ENCODE measurements at places on chromosomes 6 and 20.
A peak's percentile ranks its signal among the peaks of the same experiment; 100 is the strongest.

DNA sequence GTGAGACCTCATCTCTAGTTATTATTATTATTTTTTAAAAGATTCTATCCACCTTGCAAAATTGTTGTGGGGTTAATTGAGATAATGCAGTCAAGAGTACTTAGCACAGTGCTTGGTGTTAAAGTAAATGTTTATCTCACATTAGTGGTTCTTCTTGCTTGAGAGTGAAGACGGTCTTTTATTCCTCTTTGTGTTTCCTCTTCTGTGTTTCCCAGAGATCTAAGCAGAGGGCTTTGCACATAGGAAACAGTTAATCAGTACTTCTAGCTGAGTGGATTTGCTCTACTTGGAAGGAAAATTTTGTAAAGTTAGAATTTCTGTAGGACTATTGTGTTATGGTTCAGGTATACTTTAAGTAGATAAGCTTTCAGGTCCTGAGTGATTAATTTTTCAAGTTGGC is 3.5 kb downstream of the ARMC2 start:
- DNase-seq: no peak

- DNase-seq: no peak
These were observed 455.0 kb downstream of the GJA1 start for GRCh38 chr6:121890307-121890910.

DNA sequence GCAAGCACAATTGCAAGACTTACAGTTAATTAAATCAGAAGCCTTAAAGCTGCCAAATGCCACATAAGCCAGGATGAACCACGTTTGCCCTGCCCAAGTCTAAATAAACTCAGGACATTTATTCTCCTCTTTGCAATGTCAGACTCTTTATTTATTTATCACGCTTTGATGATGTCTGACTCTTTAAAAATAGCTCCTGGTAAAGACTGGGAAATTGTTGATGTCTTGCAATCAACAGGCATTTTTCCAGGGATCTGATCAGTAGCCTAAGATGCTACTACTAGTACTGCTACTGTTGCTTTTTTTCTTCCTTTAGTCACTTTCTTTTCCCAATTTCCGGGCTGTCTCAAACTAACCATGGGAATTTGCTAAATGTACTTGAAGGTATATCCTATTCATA is 365.8 kb upstream of the MARCKS start:
- DNase-seq: no peak

DNA sequence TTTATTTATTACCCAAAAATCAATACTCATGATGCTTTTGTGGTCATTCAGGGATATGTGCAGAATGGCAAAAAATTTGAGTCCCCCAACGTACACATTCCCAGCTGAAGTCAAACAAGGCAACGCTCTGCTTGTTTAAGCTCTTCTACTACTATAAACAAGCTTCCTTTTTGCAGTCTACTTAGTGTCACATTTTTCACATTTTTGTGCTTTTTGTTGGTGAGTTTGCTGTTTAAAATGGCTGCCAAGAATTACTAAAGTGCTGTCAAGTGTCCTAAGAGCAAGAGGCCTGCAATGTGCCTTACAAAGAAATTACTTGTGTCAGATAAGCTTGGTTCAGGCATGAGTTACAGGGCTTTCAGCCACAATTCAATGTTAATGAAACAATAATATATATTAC is 2.1 kb downstream of the WFDC8 start:
- DNase-seq: no peak

- no peak for DNase-seq
These were observed 133.1 kb downstream of the SOX4 start for GRCh38 chr6:21726676-21727075.

DNA sequence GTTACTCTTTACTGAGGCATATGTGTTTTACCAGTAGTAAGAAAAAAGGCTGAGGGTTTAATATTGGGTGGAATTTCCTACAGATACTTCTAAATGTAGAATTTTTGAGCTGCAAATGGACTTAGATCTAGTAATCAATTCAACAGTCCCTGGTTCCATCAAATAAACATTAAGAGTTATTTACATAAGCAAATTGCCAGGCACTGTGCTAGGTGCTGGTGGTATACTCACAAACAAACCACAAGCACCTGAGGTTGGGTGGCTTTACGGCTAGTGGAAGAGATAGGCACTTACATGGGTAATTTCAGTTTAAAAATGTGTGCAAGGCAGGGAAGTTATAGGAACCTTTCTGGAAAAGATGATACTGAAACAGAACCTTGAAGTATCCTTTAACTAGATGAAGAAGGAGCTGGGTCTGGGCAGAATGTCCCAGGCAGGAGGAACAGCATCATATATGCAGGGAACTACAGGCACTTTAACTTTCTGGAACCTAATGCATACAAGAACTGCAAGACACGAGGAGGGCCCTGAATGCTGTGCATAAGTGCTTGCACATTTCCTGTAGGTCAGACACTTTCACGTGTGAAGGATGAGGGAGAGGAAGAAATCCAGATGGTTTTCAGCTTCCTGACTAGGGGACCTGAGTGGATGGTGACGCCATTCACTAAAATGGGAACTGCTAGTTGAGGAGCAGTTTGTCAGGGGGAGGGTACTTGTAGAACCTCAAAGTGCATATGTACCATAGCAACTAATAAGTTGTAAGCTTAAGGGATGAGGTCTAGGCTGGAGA is 4.5 kb downstream of the CCN6 start:
- DNase-seq: no peak

DNA sequence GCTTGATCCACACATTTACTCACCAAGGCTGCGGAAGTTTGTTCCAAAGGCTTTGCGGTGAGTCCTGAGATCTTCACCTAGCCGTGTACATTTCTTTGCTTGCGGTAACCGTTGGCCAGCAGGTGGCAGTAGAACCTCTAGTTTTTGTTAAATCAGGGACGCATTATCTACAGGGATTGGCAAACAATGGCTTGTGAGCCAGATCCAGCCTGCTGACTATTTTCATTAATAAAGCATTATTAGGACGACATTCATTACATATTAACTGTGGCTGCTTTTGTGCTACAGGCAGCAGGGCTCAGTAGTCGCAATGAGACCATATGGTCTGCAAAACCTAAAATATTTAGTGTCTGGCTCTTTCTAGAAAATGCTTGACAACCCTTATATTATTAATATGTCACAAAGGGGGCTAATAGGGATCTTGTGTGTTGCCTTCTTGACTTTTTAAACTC is 174.1 kb downstream of the DOK5 start:
- DNase-seq: peak; percentile 37

- no peak for DNase-seq
These were observed 46.1 kb downstream of the POU3F2 start for GRCh38 chr6:98880486-98880885.

DNA sequence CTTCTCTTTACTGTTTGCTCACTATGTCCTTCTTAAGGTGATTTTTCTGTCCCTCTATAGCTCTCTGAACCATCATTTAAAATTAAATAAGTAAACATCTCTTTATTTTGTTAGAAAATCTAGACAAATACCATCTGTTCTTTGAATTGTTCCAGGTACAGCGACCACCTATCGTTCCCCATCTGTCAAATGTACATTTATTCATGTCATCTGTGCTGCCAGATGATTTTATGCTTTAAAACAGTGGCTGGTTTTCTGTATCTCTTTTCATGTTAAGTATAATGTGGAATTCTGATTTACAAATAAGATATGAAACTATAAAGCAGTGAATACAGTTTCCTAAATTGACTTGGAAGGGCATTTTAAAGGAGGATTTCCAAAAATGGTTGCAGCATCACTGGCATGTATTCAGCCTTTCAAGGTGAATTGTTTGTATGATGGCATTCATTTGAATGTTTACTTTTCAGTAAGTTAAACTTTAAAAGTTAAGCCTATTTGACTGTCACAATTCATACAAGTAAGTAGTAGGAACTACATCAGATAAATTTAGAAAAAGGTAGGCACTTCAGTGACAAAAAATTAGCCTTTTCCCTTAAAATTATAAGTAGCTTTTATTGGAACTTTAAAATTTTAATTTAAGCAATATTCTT is 92.6 kb upstream of the CLVS2 start:
- DNase-seq: no peak

DNA sequence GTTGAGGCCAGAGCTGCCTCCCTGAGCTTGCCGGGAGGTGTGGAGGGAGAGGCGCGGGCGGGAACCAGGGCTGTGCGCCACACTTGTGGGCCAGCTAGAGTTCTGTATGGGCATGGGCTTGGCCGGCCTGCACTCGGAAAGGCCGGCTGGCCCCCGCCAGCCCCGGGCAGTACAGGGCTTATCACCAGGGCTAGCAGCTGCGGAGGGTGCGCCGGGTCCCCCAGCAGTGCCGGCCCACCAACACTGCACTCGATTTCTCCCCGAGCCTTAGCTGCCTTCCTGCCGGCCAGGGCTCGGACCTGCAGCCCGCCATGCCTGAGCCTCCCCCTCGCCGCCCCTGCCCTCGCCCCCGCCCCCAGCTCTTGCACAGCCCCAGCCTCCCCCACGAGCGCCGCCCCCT is 472.7 kb downstream of the TFAP2A start:
- no peak for DNase-seq

DNA sequence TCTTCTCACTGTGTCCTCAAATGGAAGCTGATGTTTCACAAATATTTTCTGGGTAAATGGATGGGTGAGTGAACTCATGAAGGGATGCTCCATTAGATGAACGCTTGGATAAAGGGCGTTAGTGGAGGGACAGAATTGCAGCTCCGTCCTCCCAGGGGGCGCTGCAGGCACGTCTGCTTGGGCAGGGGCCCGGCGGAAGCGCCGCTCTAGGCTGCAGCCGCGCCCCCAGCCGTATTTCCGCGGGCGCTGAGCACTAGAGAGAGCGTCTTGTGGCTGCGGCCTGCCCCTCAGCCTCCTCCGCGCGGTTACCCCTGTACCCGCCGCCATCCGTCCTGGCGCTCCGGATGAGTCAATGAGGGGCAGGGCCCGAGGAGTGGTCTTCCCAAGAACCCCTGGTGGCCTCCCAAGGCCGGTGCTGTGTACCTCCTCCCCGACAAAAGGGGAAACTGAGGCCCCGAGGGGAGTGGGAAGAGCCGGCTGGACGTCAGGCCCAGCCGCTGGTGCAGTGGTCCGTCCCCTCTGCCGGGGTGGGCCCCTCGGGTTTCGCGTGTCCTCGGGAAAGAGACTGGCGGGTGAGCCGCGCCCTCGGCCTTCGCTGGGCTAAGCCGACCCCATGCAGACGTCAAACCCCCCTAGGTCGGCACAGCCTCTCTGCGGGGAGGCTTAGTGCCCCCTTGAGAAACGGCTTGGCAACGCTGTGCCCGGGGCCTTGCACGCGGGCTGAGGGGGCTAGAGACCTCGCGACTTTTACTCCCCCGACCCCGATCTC is 11.5 kb upstream of the SNHG17 start:
- peak; percentile 90 for DNase-seq

DNA sequence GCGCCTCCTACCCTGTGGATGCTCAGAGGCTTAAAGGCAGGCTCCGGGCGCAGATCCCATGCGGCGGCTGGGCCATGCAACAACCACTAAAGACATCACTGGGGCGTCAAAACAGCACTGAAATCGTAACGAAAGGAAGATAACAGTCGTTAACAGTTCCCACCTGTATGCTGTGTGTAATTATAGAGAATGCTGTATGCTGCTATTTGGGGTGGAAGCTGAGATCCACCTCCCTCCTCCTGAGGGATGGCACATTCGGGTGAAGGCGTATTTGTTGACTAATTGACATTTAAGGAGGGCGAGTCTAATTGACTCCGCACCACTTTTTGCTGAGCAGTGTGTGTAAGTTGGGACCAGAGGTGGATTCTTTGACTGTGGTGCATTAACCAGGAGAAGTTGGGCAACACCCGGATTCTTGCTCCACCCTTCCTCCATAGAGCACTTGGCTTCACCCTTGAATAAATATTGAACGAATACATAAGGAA is 687 bp downstream of the SLC35A1 start:
- DNase-seq: peak; percentile 43

DNA sequence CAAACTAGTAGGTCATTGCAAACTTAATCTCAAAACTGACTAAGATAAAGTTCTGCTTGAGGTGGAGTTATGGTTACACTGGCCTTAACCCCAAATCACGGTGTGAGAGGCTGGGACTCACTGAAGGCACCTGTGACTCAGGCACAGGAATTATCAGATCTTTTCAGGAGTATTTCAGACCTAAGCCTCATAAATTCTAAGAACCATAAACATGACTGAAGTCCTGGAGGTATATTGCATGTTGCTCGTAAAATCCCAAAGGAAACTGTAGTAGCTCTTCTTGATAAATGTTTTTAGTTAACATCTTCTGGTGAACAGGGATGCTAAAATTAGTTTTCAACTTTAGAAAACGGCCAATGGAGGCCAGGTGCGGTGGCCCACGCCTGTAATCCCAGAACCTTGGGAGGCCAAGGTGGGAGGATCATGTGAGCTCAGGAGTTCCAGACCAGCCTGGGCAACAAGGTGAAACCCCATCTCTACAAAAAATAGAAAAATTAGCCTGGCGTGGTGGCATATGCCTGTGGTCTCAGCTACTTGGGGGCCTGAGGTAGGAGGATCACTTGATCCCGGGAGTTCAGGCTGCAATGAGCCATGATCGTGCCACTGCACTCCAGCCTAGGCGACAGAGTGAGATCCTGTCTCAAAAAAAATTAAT is 36.5 kb downstream of the DZANK1 start:
- no peak for DNase-seq

DNA sequence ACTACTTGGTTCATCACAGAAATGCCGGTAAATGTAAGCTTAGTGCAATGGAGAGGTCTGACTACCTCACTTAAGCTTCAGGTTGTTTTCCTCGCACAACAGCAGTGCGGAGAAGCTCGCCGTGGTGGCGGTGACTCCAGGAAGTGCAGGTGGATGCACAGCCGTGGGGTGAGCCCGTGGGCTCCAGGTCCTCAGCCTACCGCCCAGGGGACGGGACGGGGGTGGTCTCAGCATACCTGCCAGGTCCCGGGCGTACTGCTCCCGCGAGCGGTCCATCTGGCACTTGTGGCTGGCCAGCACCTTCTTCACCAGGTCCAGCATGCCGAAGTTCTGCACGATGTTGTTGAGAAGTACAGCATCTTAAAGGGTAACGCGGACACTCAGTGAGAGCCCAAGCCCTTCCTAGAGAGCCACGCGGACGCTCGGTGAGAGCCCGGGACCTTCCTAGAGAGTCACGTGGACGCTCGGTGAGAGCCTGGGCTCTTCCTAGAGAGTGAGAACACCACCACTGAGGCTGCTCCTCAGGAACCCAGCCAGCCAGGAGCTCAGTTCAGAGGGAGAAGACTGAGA is 17.8 kb upstream of the HELZ2 start:
- no peak for DNase-seq

DNA sequence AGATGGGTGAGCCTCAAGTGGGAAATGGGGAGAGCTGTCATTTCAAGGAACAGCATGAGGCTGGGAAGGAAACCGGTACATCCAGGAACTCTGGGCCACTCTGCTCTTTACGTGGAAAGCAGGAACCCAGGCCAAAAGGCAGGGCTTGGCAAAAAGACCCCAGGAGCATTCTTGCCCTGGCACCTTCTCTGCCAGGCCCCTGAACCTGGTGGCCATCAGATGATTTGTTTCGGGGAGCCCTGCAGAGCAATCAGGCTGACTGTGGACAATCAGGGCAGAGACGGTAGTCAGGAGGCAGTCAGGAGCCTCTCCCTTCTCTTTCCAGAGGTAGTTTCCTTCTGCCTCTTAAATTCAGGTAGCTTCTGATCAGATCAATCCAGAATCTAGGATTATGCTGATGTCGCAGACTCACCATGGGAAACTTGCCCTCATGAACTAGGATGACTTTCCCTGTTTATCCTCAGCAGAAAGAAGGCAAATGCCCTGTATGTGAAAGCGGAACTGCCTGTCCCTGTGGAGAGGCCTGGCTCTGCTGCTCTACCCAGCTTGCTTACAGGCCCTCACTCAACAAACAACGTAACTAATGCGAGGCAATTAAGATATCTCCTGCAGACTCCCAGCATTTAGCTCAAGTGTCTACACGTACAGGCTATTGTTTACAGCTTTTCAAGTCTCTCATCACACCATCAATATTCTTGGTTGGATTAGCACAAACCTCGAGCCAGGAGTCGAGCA is 36.6 kb downstream of the EZR start:
- no peak for DNase-seq

GRCh38 chr6:13398069-13398381 is 69.7 kb upstream of the TBC1D7 start:
- DNase-seq: no peak

All from hematopoietic multipotent progenitor cell treated with erythropoietin and hydrocortisone succinate and interleukin-3 and kit ligand, for 15 days (in vitro differentiated cells).